ENCODE measurements at places on chromosomes 5 and 9.

DNA sequence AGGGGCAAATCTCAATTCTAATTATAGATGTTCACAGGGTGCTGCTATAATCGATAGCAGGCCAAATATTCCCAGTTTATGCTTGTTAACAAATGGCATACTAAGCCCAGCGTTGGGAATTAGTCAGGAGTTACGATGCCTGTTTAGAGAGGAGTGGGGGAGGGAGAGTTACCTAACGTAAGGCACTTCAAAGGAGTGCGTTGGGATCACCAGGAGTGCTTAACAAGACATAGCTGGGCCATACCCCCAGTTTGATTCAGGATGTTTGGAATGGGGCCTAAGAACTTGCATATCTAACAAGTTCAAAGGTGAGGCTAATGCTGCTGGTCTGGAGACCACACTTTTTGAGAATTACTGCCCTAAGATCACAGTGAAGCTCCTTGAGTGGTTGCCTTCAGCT is 14.5 kb upstream of the SRP19 start:
- no peak for DNase-seq

DNA sequence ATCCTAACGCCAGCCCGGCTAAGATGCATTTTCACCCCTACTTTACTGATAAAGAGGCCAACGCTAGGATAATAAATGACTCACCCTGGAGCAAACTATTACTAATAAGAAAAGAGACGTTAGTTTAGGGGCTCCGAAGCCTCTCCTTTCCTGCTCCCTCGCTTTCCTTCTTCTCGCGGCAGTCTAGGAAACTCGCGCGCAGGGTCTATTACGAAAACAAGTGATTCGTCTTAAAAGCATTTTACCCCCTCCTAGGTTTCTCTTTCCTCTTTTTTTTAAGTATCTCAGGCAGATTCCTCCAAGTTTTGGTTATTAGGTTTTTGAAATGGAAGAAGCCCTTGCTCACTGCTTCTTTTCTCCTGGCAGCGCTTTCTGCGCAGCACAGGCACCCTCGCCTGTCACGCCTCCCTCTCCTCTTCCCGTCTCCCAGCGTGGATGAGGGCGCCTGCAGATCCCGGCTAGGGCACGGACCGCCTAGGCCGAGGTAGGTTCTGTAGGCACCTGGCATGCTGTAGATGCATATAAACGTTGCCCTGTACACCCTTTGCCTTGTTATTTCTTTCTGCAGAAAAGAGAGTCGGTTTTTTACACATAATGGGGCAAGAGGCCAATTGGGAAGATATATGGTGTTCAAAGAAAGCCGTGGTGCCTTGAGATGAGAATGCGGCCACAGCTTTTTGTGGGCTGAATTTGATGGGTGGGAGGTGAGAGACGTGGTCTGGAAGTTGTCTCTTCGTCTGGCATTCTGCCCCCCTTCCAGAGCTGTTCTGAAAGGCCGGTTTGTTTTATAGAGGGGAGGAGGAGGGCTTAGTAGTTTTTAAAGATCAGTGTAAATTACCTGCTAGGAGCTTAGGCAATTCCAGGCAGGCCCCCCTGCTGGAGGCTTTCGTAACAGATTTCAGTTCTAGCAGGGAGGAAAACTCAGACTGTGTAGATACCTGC is 983 bp downstream of the GCNT1 start:
- no peak for DNase-seq

DNA sequence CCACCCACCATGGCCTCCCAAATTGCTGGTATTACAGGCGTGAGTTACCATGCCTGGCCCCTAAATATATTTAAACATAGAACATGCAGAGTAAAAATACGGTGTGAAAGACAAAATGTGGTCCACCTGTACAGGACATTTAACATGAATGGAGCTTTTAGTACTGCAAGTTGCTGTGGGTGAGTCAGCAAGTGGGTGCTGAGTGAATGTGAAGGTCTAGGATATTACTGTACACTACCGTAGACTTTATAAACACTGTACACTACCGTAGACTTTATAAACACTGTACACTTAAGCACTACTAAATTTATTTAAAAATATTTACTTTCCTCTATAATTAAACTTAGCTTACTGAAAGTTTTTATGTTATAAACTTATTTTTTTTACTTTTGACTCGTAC is 317.8 kb downstream of the PRDM9 start:
- no peak for DNase-seq

DNA sequence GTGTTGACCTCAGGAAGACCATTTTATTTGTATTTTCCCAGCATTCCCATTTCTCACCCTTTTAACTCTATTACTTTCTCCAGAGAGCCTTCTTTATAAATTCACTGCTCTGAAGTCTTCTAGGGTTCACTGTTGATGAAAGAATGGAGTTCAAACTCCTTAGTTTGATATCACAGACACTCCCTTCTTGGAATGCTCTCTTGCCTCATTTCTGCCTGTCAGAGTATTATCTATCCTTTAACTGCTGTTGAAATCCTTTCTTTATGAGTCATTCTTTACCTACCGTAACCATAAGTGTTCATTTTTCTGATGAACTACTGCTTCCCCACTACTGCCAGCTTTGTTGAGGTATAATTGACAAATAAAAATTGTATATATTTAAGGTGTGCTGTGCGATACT is 4.3 kb downstream of the RIC1 start:
- no peak for DNase-seq

- DNase-seq = no peak
Observed at GRCh38 chr5:148840531-148840930, 14.1 kb downstream of the ADRB2 start.

DNA sequence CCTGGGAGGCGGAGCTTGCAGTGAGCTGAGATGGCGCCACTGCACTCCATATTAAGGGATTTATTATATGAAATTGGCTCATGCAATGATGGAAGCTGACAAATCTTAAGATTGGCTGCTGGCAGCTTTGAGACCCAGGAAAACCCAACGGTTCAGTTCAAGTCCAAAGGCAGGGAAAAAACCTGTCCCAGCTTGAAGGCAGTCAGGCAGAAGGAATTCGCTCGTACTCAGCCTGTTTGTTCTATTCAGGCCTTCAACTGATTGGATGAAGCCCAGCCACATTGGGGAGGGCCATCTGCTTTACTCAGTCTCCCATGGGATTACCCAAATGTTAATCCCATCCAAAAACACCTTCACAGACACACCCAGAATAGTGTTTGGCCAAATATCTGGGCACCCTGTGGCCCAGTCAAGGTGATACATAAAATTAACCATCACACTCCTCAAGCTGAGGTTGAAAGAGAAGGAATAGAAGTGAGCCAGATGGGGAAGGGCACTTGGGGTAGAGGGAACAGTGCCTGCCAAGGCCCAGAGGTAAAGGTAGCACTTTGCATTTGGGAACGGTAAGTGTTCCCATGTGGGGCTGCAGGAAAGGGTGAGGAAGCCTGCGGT is 8.5 kb upstream of the ORM1 start:
- no peak for DNase-seq

- no peak for DNase-seq
Observed at GRCh38 chr5:158616707-158617106, 483.0 kb downstream of the EBF1 start.

GRCh38 chr5:111383288-111383970 is 128.9 kb downstream of the STARD4 start:
- DNase-seq = no peak

DNA sequence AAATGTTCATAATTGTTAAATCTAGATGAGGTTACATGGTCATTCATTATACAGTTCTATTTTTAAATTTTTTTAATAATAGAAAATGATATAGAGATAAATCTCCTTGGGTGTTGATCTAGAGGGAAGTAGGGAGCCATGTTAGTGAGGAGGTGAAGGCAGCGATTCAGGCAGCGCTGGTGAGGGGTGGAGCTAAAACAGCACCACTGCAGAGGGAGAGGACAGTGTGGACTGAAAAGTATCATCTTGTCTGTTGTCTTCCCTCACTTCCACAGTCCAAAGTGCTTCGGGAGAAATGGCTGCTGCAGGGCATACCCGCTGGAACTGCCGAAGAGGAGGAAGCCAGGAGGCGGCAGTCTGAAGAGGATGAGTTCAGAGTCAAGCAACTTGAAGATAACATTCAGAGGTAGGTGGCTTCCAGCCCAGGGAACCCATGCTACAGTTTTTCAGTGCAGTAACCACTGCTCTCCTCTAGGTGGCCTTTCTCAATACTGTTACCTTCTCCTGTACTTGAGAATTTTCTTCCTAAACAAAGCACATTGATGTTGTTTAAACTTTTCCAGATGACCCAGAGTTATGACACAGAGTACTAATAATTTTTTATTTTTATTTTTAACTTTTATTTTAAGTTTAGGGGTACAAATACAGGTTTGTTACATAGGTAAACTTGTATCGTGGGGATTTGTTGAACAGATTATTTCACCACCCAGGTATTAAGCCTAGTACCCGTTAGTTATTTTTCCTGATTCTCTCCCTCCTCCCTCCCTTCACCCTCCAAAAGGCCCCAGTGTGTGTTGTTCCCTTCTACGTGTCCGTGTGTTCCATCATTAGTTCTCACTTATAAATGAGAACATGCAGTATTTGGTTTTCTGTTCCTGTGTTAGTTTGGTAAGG is 100.5 kb downstream of the PALM2AKAP2 start:
- no peak for DNase-seq

GRCh38 chr5:122374110-122374509 is 62.1 kb downstream of the SNCAIP start:
- no peak for DNase-seq
